ENCODE measurements at places on chromosomes 2 and 18.

DNA sequence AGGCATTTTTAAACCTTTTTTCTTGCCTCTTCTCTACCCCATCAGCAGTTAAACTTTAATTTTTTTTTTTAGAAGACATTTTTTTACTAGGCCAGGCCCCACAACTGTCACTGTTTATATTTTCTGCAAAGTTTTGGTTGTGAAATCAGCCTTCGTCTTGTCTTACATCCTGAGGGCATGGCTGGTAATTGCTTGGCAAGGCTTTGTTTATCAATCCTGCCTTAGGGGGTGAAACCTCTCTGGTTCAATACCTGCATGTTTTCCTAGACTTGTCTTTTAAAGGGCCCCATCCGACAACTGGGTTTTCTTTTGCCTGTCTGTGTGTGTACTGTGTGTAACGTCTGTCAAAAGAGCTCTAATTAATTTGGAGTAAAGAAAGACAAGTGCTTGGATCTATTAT, 330.0 kb upstream of the CWC22 start:
- no peak for DNase-seq

GRCh38 chr2:184599054-184599871, 934 bp downstream of the ZNF804A start:
- DNase-seq, result no peak

DNA sequence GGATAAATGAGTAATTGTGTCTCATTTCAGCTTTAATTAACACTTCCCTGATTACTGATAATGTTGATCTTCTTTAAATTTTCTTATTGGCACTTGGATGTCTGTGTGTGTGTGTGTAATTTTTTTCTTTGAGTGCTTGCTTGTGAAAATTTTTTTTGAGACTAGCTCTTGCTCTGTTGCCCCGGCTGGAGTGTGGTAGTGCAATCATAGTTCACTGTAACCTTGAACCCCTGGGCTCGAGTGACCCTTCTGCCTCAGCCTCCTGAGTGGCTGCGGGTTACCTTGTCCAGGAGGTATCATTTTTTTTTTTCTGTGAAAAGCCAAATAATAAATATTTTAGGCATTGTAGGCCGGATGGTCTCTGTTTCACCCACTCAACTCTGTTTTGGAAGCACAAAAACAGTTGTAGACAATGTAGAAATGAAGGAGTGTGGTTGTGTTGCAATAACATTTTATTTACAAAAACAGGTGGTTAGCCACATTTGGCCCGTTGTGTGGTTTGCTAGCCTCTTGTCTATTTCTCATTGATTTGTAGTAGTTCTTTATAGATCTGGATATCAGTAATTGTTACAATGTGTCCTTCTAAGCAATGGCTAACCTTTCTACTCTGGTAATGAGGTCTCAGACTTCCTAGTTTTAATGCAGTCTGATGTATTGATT, 7.9 kb downstream of the IL1RL2 start:
- no peak for DNase-seq

GRCh38 chr2:5915881-5916310, 223.7 kb downstream of the SOX11 start:
- peak; percentile 57 for DNase-seq

- DNase-seq, result no peak
Measured at GRCh38 chr2:230650585-230651137, 62.0 kb upstream of the CAB39 start.

GRCh38 chr2:30332791-30333453, 101.6 kb downstream of the LBH start:
- DNase-seq, result no peak

- no peak for DNase-seq
Measured at GRCh38 chr2:160934263-160934662, 226.0 kb upstream of the TANK start.

DNA sequence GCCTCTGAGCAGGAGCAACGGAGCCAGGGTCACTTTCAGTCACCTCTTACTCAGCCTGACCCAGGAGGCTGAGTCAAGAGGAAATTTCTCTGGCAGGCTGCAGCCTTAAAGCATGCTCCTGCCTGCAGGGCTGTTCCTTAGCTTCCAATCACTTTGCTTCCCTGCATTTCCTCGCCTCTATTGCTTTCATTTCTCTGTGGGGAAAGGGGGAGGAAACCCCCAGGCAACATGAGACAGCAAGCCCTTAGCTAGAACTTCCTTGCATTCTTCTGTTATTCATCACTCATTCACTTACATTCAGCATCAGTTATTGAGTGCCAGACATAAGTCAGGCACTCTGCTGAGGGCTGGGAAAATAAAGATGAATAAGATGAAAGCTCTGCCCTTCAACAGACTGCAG, 13.0 kb downstream of the XDH start:
- DNase-seq, result no peak

- DNase-seq, result no peak
Measured at GRCh38 chr18:54183390-54183789, 41.1 kb downstream of the MBD2 start.

- DNase-seq, result no peak
Measured at GRCh38 chr2:30978854-30979253, 159.4 kb downstream of the GALNT14 start.

DNA sequence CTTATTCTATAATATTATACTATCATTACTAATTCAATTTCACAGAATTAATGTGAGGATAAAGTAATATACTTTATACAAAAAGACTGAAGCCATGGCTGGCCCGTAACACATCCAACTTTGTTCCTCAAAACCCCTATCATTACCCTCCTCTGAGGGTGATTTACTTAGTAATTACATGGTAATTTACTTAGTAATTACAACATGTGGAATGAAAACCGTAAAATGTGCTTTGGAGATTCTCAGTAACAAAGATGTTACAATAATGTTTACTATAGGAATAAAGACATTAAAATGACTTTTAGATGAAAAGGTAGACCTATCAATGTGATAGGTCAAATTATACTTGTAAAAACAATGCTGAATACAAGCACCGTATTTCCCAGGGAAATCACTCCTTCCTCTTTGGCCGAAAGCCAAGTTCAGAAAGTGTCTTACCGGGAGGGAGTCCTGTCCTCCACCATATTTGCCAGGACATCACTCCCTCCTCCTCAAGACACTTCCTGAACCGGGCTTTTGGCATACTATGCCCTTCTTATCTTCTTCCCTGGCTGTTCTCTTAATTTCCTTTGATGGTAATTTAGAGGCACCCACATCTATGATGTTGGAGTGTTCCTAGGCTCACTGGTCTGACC, 1047.8 kb downstream of the SOCS6 start:
- no peak for DNase-seq

DNA sequence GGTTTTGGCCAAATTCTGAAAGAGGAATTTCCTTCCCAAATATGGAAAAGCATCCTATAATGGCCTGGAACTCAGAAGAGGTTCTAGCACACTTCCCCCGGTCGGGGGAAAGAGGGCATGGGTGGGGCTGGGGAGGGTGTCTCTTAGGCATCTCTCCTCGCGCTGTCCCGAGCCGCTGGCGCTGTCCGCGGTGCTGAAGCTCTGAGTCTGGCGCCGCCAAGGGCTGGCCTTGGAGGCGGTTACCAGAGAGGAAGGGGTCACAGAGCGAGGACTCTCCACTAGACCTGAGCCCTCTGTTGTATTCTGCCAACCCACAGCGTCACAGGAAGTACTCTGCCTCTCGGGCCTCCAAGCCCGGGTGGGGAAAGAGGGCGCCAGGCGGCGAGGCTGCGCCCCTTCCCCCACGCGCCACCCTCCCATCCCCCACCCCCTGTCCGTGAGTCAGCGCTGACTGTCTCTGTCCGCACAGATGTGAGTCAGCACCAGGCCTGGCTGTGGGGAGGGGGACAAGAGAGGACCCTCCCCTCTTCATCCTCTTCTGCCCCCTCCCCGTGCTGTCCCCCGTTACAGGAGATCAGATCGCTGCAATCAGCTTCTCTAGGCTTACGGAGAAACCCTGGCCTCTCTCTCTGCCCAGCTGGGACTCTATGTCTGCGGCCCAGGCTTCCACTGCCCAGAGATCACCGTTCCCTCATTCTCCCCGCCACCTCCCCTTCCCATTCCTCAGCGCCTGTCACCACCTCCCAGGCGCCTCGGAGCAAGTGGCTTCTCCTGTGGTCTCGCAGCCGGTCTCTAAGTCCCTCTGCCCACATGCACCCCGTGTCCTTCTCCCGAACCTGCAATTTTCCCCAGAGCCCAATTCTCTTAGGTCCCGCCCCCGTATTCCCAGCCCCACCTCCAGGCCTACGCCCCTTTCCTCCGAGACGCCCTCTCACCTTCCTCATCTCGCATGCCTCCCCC, 779 bp downstream of the PTPRN start:
- no peak for DNase-seq

DNA sequence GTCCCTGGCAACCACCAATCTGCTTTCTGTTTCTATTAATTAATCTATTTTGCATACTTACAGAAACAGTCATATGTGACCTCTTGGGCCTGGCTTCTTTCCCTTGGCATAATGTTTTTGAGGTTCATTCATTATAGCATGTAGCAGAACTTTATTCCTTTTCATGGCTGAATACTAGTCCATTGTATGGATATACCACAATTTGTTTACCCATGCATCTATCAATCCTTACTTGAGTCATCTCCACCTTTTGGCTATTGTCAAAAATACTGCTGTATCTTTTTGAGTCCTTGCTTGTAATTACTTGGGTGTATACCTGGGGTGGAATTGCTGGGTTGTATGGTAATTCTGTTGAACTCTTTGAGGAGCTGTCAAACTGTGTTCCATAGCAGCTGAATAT, 126.8 kb downstream of the CTIF start:
- DNase-seq, result no peak

DNA sequence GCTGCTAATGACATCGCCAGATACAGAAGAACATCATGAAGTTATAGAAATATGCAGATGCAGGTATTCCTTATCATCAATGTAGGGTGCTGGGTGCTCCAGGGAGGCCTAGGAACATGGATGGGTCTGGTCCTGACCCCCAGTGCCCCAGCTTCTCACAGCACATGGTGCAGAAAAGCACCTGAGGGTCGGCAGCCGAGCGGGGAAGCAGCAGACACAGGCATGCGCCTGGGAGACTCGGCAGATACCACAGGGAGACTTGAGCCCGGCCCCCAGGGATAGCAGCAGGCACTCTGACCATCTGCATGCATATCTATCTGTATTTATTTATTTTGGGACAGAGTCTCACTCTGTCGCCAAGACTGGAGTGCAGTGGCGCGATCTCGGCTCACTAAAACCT, 43.2 kb downstream of the TMEM18 start:
- DNase-seq, result no peak

DNA sequence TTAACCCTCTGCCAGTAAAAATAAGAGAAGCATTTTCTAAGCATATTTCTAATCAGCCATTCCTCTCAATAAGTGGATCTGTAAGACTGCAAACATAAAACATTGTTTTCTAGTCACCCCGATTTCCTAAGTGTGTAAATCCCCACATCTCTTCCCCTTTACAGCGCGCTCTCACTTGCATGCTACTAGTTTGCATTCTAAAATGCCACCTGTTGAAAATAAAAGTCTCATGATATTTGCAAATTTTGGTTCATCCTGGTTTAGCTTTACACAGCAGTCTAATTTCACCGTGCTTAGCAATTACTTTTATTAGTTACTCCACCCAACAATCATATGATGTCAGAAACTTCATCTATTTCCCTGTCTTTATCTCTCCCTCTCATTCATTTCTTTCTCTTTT, 1230.7 kb upstream of the ZEB2 start:
- no peak for DNase-seq

GRCh38 chr18:13587477-13587876, 138.9 kb downstream of the FAM210A start:
- no peak for DNase-seq

DNA sequence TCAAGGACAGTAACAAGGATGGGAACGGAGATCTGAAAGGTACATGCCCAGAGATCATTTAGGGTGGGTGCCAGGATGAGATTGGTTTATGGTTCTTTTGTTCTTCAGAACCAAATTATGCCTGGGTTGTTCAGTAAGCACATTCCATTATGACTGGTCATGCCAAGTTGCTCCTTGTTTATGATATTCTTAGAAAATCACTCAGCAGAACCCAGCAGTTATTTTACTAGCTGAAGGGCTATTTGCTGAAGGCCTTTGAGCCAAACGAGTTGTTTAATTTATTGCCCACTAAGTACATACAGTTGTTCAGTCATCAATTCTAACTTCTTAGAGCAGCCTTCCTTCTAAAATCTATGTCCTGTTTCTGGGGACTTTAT, 635 bp downstream of the SLC3A1 start:
- DNase-seq, result no peak

- no peak for DNase-seq
Measured at GRCh38 chr2:175103191-175103590, 64.8 kb downstream of the ATF2 start.

DNA sequence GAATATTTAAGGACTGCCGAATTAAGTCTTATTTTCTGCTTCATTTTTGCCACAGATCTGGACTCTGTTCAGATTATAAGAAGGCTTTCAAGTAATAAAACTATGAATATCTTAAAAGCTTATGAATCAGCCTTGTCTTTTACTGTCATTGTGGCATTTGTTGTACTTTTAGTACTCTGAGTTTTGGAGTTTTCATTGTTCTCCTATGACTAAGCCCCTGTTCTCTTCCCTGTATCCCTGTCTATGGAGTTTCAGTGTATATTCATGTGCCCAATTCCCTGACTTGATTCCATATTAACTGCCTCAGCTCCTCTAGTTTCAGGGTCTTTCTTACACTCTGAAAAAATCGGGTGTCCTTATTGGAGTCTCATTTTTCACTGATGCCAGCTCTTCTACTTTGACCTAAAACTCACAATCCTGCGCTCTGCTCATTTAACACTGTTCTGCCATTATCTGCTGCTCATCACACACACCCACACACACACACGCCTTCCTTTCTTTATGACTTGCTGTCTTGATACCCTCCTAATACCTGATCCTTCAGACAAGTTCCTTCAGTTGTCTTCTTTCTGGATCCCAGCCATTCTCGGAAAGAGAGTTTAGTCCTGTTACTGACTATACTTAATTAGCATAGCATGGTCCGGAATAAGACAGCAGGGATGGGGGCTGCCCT, 511.8 kb downstream of the CPS1 start:
- DNase-seq, result no peak

DNA sequence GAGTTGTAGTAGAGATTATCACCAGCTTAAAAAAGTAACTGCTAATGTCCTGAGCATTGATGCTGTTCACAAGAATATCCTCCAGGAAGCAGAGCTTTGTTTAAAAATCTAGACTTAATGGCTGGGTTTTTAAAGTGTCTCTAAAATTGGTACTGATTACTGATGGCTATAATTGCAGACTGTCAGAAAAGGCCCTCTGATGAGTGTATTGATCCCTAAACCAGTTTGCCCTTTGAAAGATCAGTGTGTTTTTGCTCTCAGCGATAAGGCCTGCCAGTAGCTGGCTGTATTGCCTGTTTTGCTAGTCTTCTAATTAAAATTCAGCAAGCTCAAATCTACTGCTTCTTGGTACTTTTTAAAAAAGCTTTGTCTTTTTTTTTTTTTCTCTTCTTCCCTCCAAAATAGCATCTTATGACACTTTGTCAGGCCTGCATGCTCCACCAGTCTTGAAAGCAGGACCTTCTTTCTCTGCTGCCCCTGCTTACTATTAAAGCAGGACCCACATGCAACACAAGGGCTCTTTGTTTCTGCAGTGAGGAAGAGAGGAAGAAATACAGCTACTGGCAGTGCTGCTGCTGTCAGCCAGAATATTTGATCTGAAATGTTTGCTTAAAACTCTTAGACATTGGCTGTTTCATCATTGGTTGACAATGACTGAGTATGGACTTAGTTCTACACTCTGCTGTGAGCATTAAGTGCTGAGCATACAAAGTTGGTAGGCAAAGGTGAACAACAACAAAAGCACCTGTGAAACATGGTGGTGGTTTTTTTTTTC, 1.8 kb downstream of the SEC11C start:
- DNase-seq, result no peak

- no peak for DNase-seq
Measured at GRCh38 chr2:97979904-97980303, 15.8 kb downstream of the TMEM131 start.

- no peak for DNase-seq
Measured at GRCh38 chr2:108165729-108166128, 74.0 kb upstream of the SULT1C3 start.
